ENCODE measurements at places on chromosomes 16 and 17. TPM values are rescaled to one million over a fixed set of nuclear protein-coding genes. Genes with fewer than 3 reads are reported as not detected.

TMEM238L gene
- not detected for total RNA-seq

CD300H gene
- total RNA-seq, result not detected

KIAA0513 gene
- total RNA-seq, result 12.4 TPM

CCL17 gene
- not detected for total RNA-seq

TBC1D3K gene
- total RNA-seq, result not detected
